ENCODE measurements at places on chromosomes 11 and 22.

DNA sequence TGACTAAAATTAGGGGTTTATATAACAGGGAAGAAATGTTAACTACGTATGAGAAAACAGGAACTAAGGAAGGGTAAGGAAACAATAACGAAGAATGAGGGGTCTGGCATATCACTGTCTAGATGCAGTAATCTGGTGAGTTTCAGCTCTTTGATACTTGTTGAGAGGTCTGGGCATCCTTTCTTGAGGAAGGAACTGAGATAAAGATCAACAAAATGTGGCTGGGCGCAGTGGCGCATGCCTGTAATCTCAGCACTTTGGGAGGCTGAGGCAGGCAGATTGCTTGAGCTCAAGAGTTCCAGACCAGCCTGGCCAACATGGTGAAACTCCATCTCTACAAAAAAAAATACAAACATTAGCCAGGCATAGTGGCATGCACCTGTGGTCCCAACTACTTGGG, 2.7 kb downstream of the DCDC1 start:
- no peak for DNase-seq

DNA sequence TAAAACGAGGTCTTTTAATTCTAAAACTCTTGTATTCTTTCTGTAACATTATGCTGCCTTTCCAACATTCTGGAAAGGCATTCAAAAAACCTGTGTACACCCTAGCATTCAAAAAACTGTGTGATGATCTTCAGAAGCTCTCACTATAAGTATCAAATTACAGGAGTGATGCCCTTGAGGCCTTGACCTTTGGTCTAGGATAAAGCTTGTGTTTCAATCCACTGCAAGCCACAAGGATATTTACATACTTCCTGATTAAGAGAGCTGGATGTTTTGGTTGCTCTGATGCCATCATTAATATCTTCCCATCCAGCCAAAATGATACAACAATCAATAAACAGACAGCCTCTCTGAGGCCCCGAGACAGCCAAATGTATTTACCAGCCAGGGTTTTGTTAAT, 11.9 kb downstream of the CLPB start:
- no peak for DNase-seq

GRCh38 chr22:30675436-30675835, 7.8 kb upstream of the DUSP18 start:
- peak; percentile 82 for DNase-seq

DNA sequence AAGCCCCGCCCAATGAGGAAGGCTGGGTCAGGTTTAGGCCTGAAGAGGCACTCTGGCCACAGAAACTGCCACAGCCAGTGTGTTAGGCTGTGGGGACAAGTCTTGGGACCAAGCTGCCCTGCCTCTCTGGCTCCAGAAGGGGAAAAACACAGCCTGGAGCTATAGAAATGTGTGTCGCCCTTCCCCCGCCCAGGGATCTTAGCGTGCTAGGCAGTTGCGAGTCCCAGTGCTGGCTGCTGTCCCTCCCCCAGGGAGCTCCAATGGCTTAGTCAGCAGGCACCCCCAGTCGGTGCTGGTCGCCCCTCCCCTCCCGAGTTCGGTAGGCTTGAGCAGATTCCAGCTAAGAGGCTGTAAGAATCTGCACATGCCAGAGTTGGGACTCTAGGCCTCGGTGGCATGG, 99.5 kb upstream of the API5 start:
- no peak for DNase-seq

GRCh38 chr22:22576244-22576988, 17.4 kb upstream of the PRAME start:
- DNase-seq, result peak; percentile 31

- DNase-seq, result no peak
Measured at GRCh38 chr11:119529936-119530335, 107.0 kb upstream of the THY1 start.

GRCh38 chr22:33656808-33657628, 263.3 kb downstream of the LARGE1 start:
- peak; percentile 59 for DNase-seq

- DNase-seq, result no peak
Measured at GRCh38 chr22:35465109-35465701, 65.3 kb downstream of the MCM5 start.

All from NCI-H1417 (cell line).